ENCODE measurements at places on chromosomes 6 and 20.

DNA sequence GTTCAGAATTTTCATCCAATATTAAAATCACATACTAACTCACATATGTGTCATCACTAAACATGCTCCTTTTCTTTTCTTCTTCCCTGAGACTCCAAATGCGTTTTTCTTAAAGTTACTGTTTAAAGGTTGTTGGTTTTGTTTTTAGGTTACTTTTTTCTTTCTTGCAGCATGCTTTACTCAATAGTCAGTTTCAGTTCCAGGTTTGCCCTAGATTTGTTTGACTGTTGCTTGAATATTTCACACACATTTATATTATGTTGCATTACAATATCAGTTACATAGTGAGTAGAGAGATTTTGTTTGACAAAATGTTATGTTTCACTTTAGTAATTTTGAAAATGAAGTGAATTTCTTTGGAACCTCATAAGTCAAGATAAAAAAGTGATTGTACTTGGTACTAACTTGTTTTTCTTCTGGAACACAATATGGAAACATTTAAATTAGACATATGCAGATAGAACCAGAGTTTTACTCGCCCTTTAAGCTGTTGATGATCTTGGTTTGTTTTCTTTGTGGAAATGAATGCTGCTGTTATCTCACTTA, 27.3 kb downstream of the FNDC1 start:
- no peak for DNase-seq

GRCh38 chr6:122969999-122970533, 26.0 kb upstream of the CLVS2 start:
- no peak for DNase-seq

DNA sequence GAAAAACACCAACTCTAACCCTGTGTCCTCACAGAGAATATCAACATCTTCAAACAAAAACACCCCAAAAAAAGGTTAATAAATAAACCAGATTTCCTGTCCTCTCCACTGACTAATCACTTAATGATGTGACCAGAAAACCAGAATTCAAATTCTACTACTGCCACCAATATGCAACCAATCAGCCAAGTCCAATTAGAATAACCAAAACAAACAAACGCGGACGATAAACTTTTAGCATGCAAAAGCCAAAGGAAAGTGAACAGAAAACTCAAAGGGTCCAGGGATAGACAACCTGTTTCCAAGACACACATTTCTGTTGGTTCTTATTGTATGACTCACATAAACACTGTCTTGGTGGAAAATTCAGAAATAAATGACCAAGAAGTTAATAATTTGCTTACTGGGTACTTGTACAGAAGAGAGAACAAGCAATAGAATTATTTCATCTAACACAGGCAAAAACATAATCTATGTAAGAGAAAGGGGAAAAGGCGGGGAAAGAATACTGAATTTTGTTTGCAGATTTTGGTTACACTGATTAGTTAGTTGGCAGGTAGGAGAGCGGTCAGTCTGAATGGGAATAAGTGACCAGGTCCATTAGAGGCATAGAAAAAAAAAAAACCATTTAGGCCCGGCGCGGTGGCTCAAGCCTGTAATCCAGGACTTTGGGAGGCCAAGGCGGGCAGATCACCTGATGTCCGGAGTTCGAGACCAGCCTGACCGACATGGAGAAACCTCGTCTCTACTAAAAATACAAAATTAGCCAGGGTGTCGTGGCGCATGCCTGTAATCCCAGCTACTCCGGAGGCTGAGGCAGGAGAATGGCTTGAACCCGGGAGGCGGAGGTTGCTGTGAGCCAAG, 34.1 kb downstream of the HFE start:
- no peak for DNase-seq

- DNase-seq: peak; percentile 62
Observed at GRCh38 chr6:124961777-124962638, at the start of gene RNF217. TSS of gene RNF217 (plus strand) at chr6:124962437. CDS start at chr6:124962545, 108 bp downstream.

GRCh38 chr6:54787825-54788224, 58.7 kb upstream of the FAM83B start:
- DNase-seq: no peak
